ENCODE measurements at places on chromosomes 16 and 17. TPM values are rescaled to one million over a fixed set of nuclear protein-coding genes. Genes with fewer than 3 reads are reported as not detected.

C16orf95 gene
- total RNA-seq = 3.4 TPM

KRTAP9-8 gene
- total RNA-seq = not detected

KRTAP4-3 gene
- not detected for total RNA-seq

TOM1L2 gene
- total RNA-seq = 15.3 TPM

EFCAB5 gene
- total RNA-seq = 4.7 TPM

CES3 gene
- total RNA-seq = 1.3 TPM

TEX19 gene
- total RNA-seq = not detected

CCL13 gene
- not detected for total RNA-seq

C17orf78 gene
- total RNA-seq = not detected

TBC1D3G gene
- total RNA-seq = not detected

NPIPB12 gene
- 7.8 TPM for total RNA-seq

SSTR5 gene
- total RNA-seq = 0.40 TPM
